ENCODE measurements at places on chromosomes 12 and 14.

- no peak for DNase-seq
These were observed 105.6 kb upstream of the FRMD6 start for GRCh38 chr14:51546099-51546498.

DNA sequence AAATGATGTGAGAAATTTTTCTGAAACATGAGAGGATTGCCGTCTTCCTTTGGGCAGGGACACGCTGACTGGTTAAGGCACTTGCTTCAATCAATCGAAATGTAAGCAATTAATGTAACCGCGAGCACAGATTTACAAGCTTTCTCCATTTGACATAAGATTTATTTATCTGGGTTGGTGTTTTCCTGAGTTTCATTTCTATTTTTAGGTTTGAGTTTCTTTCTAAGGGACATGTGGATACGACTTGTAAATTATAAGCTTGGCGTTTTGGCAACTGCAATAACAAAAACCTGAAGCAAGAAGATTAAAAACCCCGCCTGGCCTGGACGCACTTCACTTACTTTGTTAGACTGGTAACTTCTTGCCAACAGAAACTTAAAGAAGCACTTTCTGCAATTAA lies 20.3 kb upstream of the SINHCAF start:
- DNase-seq, result no peak

DNA sequence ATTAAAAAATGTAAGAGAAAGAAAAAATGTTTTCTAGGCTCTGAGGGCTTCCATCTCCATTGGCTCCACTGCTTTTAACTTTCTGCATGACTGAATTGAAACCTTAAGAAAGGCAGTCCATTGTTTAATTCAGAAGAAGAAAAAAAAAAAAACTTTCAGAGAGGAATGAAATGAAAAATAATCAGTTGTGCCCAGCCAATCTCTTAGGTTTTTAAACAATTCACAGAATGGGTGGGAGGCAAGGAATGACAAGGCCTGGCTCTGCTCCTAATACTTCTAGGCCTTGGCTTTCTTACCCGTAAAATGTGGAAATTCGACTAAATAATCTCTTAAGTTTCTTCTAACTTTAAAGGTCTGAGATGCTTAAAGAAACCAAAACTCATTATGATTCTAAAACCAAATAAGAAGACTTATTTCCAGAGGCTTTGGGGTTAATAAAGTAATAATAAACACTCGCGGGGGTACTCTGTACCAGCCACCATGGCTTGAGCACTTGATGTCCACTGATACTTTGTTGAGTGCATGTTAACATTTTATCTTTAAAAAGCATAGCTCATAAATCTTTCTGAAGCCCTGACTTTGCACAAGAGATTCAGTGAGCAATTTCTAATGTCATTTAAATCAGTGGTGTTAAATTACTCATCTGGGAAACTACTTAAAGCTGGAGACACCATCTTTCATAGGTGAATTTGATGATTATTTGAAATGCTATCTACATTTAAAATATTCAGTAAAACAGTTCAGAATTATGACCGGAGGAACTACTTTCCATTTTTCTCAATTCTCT lies 49.6 kb downstream of the STON2 start:
- no peak for DNase-seq

DNA sequence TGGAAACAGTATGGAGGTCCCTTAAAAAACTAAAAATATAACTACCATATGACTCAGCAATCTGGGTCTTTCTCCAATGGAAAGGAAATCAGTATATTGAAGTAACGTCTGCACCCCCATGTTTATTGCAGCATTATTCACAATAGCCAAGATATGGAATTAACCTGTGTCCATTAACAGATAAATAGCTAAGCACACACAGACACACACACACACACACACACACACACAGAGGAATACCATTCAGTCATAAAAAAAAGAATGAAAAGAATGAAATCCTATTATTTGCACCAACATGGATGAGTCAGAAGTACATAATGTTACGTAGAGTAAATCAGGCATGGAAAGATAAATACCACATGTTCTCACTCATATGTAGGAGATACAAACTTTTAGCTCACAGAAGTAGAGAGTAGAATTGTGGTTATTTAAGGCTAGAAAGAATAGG lies 4.7 kb downstream of the KLRK1 start:
- DNase-seq, result peak; percentile 54

GRCh38 chr14:75884198-75884611 lies 97.6 kb downstream of the TGFB3 start:
- DNase-seq, result peak; percentile 78

GRCh38 chr14:88300817-88301216 lies 22.3 kb downstream of the KCNK10 start:
- no peak for DNase-seq

DNA sequence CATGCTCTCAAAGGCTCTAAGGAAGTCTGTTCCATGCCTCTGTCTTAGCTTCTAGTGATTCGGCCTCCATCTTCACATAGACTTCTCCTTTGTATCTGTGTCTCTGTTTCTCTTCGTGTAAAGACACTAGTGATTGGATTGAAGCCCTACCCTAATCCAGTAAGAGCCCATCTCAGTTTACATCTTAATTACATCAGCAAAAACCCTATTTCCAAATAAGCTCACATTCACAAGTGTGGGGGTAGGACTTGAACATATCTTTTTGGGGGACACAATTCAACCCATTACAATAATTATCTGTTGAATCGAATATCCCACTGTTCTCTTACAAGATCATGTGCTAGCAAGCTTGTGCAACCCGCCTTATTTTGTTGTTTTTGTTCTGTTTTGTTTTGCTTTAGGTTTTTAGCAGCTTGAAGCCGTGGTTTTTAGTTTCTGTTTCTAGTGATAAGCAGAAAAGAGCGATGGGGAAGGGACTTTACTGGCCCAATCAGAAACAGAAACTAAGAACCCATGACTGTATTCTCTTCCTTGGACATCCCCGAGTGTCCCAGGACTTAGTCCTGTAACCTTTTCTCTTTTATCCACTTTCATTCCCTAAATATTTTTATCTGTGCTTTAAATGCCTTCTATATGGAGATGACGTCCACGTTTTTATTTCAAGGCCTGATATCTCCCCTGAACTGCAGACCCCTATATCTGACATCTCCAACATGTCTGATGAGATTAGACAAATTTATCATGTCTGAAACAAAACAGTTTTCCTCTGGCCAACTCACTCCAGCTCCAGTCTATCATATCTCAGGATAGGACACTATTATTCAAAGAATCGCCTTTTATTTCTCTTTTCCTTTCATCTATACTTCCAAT lies 353.0 kb downstream of the CCDC91 start:
- no peak for DNase-seq

- no peak for DNase-seq
These were observed 80.8 kb upstream of the BCL11B start for GRCh38 chr14:99352688-99353280.

GRCh38 chr14:101072945-101073597 lies 169.5 kb upstream of the RTL1 start:
- DNase-seq, result peak; percentile 87

DNA sequence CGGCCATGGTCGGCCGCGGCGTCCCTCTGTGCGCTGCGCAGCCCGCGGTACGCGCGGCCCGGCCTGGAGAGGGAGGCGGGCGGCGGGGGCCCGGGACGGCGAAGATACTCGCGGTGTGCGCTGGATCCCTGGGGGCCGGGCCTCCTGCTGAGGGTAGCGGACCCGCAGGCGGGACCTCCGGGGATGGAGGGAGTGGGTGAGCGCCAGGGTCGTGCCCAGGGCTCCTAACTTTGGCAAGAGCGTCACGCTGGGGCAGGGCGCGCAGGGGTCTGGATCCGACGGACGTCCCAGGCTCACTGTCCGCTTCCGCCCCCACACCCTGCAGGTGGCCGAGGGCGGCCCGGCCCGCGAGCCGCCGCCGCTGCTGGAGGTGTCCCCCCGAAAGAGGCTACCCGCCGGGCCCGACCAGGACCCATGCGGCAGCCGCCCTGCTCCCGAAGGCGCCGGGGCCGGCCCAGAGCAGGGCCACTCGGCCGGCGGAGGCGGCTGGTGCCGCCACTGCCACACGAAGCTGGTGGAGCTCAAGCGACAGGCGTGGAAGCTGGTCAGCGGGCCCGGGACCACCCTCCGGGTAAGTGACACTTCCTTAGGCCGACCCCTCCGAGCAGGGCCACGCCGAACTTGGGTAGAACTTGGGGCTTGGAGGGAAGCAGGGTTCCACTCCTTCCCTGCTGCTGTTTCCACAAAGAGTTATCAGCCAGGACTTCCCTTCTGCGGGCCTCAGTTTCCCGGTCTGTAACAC lies 502 bp downstream of the KIF26A start:
- no peak for DNase-seq

DNA sequence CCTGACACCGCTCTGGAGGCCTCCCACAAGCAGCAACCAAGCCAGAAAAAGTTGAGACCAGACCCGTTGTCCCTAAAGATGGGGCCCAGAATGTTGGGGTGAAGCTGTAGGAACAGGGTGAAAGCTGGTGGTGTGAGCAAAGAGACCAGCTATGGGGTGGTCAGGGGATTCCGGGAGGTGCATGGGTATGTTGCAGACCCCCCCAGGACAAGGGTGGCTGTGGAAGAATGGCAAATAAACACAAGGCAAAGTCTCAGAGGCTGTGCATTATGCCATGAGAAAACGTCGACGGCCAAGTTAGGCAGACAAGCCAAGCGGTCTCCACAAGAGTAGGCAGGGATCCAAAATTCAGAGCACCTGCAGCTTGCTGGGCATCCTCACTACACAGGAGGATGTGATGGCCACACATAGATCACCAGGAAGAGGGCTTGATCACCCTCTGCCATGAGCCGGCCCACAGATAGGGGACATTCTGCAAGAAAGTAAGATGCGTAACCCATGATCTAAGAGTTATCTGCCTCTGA lies 58.8 kb upstream of the KCNA1 start:
- no peak for DNase-seq

DNA sequence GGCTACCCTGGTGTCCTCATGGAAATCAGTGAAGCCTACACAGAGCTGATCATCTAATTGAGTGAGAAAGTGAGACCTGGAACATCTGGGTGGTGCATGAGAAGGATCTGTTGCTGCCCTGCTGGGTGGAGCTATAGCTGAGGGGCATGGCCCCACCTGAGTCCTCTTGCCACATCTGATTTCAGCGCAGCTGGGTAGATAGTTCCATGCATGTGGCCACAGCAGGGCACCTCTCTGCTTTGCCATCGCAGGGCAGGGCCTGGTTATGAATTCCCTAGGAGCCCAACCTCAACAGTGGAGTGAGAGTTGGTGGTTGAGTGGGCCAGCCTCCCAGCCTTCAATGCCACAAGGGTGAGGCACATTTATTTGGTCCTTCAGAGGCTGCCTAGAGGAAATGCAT lies 407.8 kb downstream of the BCL11B start:
- no peak for DNase-seq

Data from AG04449 (cell line).